ENCODE measurements at places on chromosomes 2 and 18.

DNA sequence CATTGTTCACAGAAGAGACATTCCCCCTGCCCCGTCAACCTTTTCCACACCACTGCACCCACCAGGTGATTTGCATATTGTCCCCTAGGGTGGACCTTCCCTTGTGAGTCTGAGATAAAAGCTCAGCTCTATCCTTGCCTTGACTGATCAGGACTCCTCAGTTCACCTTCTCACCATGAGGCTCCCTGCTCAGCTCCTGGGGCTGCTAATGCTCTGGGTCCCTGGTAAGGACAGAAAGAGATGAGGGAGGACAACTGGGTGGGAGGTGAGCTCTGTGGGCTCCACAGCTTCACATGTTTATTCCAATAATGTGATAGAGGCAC lies 1160.1 kb downstream of the RPIA start:
- no peak overlapping the region for H3K4me3 ChIP-seq
- H3K27ac ChIP-seq: no peak overlapping the region
- no peak for DNase-seq
- no peaks in the 10 kb centered on the region for H3K36me3 ChIP-seq
- no peaks in the 10 kb centered on the region for H3K27me3 ChIP-seq
- no peaks in the 10 kb centered on the region for H3K4me1 ChIP-seq

DNA sequence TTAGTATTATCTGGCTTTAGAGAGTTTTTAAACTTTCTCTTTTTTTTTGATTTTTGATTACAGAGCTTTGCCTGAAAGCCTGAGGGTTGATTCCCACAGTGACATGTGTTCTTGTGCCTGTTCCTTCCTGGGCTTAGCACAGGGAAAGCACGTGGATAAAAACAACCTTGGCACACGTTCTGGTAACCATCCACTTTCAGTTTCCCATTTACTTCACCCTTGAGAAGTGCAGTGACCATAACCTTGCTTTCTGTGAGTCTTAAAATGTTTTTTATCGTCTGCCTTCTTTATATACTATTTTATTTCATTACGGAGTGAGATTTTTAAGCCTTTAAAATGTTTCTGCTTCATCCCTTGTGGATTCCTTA lies 11.5 kb downstream of the CD226 start:
- no peaks in the 10 kb centered on the region for H3K27me3 ChIP-seq
- peaks cover 55% of the 10 kb centered on the region for H3K4me1 ChIP-seq
- DNase-seq: no peak
- H3K4me3 ChIP-seq: no peak overlapping the region
- H3K36me3 ChIP-seq: peaks cover 31% of the 10 kb centered on the region
- H3K27ac ChIP-seq: peak overlapping the region; percentile 62

- no peaks in the 10 kb centered on the region for H3K36me3 ChIP-seq
- H3K4me3 ChIP-seq: no peak overlapping the region
- no peak for DNase-seq
- no peaks in the 10 kb centered on the region for H3K4me1 ChIP-seq
- H3K27me3 ChIP-seq: no peaks in the 10 kb centered on the region
Measured at GRCh38 chr2:18546567-18546966, 13.9 kb downstream of the RDH14 start.

- H3K27ac ChIP-seq: no peak overlapping the region
- no peak overlapping the region for H3K4me3 ChIP-seq
- H3K27me3 ChIP-seq: no peaks in the 10 kb centered on the region
- H3K36me3 ChIP-seq: no peaks in the 10 kb centered on the region
- no peak for DNase-seq
- peaks cover 35% of the 10 kb centered on the region for H3K4me1 ChIP-seq
Measured at GRCh38 chr2:32003791-32004190, 7.0 kb downstream of the MEMO1 start.

DNA sequence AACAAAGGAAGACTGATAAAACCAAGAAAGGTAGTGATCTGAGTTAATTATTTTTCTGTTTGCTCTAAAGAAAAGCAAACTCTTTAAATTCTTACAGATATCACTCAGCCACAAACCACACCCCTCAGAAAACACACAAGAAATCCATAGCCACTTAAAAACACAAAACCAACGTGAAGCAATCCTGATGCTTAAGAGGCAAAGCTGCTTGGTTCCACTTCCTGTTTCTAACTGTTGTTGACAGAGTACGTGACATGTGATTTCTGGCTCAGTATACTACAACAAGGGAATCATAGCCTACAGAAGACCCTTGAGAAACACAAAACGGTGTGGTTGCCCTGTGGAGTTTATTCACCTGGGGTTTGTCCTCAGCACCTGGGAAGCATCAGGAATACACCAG lies 240.9 kb upstream of the APCDD1 start:
- H3K27me3 ChIP-seq: no peaks in the 10 kb centered on the region
- no peak overlapping the region for H3K27ac ChIP-seq
- no peak overlapping the region for H3K4me3 ChIP-seq
- H3K4me1 ChIP-seq: no peaks in the 10 kb centered on the region

- H3K4me3 ChIP-seq: no peak overlapping the region
- no peak overlapping the region for H3K27ac ChIP-seq
- no peak for DNase-seq
Measured at GRCh38 chr2:46689993-46690392, 210.6 kb downstream of the TMEM247 start.

- no peak for DNase-seq
- H3K27ac ChIP-seq: no peak overlapping the region
- no peaks in the 10 kb centered on the region for H3K27me3 ChIP-seq
- no peaks in the 10 kb centered on the region for H3K36me3 ChIP-seq
Measured at GRCh38 chr2:64698177-64698643, 44.5 kb upstream of the SERTAD2 start.

- no peak overlapping the region for H3K27ac ChIP-seq
- no peak for DNase-seq
- H3K27me3 ChIP-seq: no peaks in the 10 kb centered on the region
Measured at GRCh38 chr18:13775058-13775457, 48.6 kb downstream of the RNMT start.

GRCh38 chr2:28629910-28630309 lies 121.7 kb upstream of the PPP1CB start:
- no peak overlapping the region for H3K27ac ChIP-seq
- no peak for DNase-seq
- no peak overlapping the region for H3K4me3 ChIP-seq
- no peaks in the 10 kb centered on the region for H3K27me3 ChIP-seq
- H3K36me3 ChIP-seq: no peaks in the 10 kb centered on the region

DNA sequence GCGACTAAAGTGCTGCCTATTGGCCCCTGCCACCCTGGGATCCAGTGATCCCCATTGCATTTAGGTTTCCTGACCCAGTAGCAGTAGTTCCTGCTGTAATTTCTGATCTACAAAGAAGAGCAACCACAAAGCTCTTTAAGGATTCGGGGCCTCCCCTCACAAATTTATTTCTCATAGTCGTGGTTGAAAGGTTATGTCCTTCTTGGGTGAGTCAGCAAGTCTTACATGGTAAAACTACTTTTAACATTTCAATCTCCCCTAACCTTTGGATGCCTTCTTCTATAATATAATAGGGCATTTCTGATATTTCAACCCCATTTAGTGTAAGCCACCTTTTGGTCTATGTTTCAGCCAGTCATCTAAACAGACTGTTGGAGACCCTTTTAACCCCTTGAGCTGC lies 14.9 kb downstream of the PIKFYVE start:
- no peaks in the 10 kb centered on the region for H3K4me1 ChIP-seq
- H3K27ac ChIP-seq: no peak overlapping the region
- H3K27me3 ChIP-seq: no peaks in the 10 kb centered on the region
- DNase-seq: no peak

DNA sequence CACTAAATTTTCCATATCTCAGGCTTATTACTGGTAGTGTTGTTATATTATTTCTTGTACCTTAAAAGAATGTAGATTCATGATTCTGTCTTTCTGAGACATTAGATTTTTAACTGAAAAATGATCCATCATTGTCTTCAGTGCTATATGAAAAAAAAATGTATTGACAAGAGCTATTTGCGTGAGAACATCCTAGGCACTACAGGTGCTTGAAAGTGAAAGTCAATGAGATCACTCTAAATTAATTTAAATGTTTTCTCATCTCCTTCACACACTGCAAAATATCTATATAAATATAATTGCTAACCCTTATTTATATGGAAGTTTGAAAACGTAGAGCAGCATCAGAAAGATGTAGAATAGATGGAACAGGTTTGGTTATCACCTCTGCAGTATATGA lies 684.6 kb downstream of the TRIB2 start:
- no peak overlapping the region for H3K4me3 ChIP-seq
- no peaks in the 10 kb centered on the region for H3K27me3 ChIP-seq
- no peaks in the 10 kb centered on the region for H3K36me3 ChIP-seq
- no peaks in the 10 kb centered on the region for H3K4me1 ChIP-seq

- peaks cover 36% of the 10 kb centered on the region for H3K36me3 ChIP-seq
- peak overlapping the region; percentile 5 for H3K27ac ChIP-seq
- H3K4me3 ChIP-seq: no peak overlapping the region
- peaks cover 31% of the 10 kb centered on the region for H3K4me1 ChIP-seq
- H3K27me3 ChIP-seq: no peaks in the 10 kb centered on the region
- no peak for DNase-seq
Measured at GRCh38 chr2:64637000-64637635, 16.6 kb downstream of the SERTAD2 start.

- peak overlapping the region; percentile 23 for H3K27ac ChIP-seq
- H3K36me3 ChIP-seq: no peaks in the 10 kb centered on the region
- no peaks in the 10 kb centered on the region for H3K27me3 ChIP-seq
- H3K4me1 ChIP-seq: peaks cover 9% of the 10 kb centered on the region
- no peak for DNase-seq
- H3K4me3 ChIP-seq: no peak overlapping the region
Measured at GRCh38 chr2:31812051-31812798, 198.6 kb downstream of the MEMO1 start.

GRCh38 chr2:63876311-63876710 lies 34.6 kb downstream of the UGP2 start:
- no peak overlapping the region for H3K27ac ChIP-seq
- no peak overlapping the region for H3K4me3 ChIP-seq
- DNase-seq: no peak
- no peaks in the 10 kb centered on the region for H3K4me1 ChIP-seq
- peaks cover 18% of the 10 kb centered on the region for H3K36me3 ChIP-seq

DNA sequence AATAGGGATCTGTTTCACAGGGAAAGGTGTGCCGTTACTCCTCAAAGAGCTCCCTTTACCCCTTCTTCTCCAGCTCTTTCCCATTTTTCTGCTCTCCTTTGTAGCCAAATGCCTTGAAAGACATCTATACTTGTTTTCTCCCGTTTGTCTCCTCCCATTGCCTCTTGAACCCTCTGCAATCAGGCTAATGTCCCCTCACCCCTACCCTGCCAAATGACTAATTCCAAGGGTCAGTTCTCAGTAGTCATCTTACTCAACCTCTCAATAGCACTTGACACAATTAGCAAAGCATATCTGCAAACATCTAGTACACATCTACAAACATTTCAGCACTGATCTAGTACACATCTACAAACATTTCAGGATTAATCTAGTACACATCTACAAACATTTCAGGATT lies 12.6 kb downstream of the MRO start:
- no peaks in the 10 kb centered on the region for H3K4me1 ChIP-seq
- no peak overlapping the region for H3K27ac ChIP-seq
- no peaks in the 10 kb centered on the region for H3K36me3 ChIP-seq
- H3K27me3 ChIP-seq: no peaks in the 10 kb centered on the region

GRCh38 chr18:62438018-62438329 lies 84.9 kb upstream of the ZCCHC2 start:
- H3K27ac ChIP-seq: no peak overlapping the region
- no peaks in the 10 kb centered on the region for H3K36me3 ChIP-seq
- no peaks in the 10 kb centered on the region for H3K27me3 ChIP-seq
- no peak for DNase-seq

DNA sequence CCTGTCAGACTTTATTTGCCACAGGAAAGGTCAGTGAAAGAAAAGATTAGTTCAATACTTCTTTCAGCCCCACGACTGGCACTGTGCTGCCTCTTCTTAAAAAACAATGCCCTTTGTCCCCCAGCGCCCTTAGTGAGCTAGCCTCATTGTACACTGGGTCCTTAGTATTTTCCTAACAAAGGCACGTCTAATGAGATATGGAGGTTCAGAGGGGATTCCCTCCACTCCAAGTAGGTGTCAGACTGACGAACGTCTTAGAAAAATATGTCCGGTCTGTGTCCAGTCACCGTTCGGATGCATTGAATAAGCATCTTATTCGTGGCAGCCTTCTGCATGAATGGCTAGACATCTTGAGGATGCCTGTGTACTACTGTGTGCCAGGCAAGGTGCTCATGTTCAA lies 1.1 kb downstream of the FECH start:
- H3K36me3 ChIP-seq: no peaks in the 10 kb centered on the region
- H3K4me1 ChIP-seq: peaks cover 19% of the 10 kb centered on the region
- DNase-seq: no peak
- H3K27me3 ChIP-seq: no peaks in the 10 kb centered on the region
- H3K4me3 ChIP-seq: peak overlapping the region; percentile 74
- no peak overlapping the region for H3K27ac ChIP-seq

GRCh38 chr2:212213191-212213590 lies 325.4 kb downstream of the ERBB4 start:
- H3K4me3 ChIP-seq: no peak overlapping the region
- H3K4me1 ChIP-seq: no peaks in the 10 kb centered on the region
- H3K36me3 ChIP-seq: no peaks in the 10 kb centered on the region
- H3K27me3 ChIP-seq: no peaks in the 10 kb centered on the region
- DNase-seq: no peak

DNA sequence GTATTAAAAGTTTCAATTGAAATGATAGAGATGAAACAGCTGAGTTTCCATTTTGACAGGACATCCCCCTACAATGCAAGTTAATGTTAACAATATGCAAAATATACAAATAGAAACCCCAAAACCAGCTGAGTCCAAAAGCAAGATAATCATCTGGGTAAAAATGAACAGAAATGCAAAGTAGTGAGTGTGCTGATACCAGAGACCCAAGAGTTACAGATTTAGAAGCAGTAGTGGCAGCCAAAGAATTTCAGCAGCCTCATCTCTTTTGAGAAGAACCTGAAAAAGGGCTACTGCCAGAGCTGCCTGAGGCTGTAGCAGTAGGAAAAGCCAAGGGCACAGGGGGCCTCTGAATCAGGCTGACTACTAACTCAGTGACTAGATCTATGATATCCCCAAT lies 82.6 kb downstream of the THADA start:
- H3K4me1 ChIP-seq: no peaks in the 10 kb centered on the region
- peaks cover 7% of the 10 kb centered on the region for H3K36me3 ChIP-seq
- no peak overlapping the region for H3K4me3 ChIP-seq
- DNase-seq: no peak
- H3K27ac ChIP-seq: no peak overlapping the region

DNA sequence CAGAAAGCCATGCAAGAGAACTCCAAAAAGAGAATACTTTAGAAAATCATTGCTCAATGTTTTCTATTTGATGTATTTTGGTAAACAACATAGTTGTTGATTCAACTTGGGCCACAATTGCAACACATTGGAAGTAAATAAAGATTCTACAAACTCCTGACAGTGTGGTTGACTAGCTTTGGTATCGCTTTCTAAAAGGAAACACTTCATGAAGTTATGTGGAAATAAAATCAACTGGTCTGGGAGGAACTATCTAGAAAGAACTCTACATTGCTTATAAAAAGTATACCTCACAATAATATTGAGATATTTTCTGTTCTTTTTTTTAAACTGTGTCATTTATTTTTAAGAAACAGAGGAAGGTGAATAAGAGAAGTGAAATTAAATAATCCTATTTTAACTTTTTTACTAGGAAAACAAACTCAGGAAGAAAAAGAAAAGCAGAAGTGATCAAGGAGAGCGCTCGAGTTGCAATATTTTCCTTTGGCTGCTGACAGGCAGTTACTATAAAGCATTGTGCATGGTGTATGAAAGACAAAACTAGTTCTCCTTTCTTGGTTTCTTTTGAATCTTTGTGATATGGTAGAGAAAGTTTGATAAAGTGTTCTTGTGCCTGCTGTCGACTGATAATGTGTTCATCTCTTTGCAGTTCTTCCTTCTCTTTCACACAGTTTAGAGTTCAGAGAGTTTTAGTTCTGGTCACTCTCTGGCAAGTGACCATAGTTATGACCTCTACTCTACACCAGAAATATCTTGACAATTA lies 3.0 kb downstream of the DHRS9 start:
- peaks cover 7% of the 10 kb centered on the region for H3K4me1 ChIP-seq
- H3K4me3 ChIP-seq: no peak overlapping the region
- no peaks in the 10 kb centered on the region for H3K27me3 ChIP-seq
- H3K36me3 ChIP-seq: no peaks in the 10 kb centered on the region
- DNase-seq: no peak
- no peak overlapping the region for H3K27ac ChIP-seq

Data from CD4-positive, alpha-beta T cell (primary cell).